ENCODE measurements at places on chromosomes 3 and 15.

DNA sequence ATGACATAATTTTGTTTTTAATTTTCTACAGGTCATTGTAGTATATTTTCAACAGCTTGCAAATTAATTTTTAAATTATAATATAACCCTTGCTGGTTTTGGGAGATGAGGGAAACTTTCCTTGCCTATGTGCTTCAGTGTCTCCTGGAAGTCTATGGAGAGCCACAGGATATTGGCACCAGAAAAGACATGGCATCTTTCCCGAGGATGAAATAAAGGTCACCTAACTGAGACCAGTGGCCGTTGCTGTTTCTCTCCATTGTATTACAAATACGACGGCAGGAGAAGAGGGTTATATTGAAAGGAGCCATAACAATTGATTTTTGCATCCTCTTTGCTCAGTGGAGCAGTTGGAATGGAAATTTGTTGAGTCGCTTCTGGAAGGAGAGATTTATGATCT is 19.9 kb upstream of the AQP9 start:
- DNase-seq = no peak

GRCh38 chr3:187744169-187745151 is 808 bp downstream of the BCL6 start:
- DNase-seq = peak; percentile 54

DNA sequence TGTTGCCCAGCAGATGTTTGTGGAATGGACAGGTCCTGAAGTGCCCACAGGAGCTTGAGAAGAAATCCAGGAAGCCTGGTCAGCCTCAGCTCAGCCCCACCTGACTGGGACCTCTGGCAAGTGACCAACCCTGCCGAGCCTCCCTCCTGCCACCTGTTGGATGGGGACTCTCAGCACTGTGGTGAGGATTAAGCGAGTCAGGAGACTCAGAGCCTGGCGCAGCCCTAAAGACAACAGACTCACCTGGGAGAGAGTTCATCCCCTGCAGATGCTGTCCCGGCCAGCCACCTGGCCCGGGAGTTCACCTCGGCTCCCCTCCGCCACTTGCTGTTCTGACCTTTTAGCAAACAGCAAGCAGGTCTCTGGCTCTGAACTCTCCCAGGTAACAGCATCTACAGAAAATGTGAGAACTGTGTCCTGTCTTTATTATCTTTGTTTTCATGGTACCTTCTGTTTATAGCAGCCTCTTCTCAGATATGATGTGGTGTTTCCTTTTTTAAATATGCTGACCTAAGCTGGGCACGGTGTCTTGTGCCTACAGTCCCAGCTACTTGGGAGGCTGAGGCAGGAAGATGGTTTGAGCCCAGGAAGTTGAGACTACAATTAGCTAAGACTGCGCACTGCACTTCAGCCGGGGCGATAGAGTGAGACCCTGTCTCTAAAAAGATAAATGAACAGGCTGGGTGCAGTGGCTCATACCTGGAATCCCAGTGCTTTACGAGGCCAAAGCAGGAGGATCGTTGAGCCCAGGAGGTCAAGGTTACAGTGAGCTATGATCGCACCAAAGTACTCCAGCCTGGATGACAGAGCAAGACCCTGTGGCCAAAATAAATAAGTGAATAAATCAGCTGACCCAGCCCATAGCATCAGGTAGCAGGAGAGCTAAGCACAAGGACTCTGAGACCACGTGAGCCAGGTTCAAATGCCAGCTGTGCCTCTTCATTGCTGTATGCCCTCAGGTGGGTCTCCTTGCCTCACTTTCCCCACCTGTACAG is 32.4 kb upstream of the SLC6A6 start:
- DNase-seq = no peak

DNA sequence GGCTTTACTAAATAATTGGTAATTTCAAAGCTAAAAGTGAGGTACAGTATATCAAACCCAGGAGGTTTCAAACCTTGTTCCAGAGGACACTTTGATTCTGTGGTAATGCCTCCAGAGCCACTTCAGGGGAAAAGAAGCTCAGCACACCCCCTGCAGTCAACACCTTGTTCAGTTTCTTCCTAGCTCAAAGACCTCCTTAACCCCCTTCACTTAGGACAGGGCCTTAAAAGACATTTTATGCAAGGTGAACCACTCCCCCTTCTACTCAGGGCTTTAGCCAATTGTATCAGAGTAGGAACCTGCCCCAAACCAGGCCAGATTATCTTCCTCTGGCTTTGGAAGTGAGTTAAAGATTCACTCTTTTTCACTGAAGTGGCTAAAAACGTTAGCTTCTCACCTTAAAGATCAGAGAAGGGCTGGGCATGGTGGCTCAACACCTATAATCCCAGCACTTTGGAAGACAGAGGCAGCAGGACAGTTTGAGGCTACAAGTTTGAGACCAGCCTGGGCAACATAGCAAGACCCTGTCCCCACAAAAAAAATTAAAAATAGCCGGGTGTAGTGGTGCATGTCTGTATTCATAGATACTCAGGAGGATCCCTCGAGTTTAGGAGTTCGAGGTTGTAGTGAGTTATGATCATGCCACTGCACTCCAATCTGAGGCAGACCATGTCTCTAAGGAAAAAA is 3.4 kb downstream of the DENND6A start:
- DNase-seq = no peak

GRCh38 chr3:139302084-139302800 is 41.6 kb upstream of the MRPS22 start:
- DNase-seq = no peak

DNA sequence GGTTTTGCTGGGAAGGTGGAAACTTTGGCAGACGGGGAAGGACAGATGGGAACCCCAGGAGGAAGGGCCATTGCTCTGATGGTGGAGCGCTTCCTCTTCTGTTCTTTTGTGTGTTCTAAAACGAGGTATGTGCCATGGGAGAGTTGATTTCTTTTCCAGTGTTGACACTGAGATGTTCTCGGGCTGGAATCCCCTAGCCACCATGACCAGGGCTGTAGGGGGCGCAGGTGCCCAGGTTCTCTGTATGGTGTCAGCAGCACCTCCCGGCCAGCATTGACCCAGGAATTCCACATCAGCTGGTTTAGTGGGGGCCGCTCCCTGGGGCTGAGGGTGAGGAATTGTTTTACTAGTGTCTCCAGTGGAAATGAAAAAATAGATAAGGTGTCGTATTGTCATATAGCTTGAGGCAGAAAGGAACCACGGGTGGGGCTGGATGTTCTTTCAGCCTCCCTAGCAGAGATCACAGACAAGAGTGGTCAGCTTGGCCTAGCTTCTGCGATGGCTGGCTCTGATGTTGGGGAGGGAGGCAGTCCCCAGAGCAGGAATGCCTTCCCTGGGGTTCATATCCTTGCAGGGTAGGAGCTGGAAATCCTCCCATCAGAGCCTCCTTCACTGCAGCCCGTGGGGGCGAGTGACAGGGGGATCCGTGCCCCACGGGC is 34.2 kb upstream of the ACAD9 start:
- DNase-seq = no peak

DNA sequence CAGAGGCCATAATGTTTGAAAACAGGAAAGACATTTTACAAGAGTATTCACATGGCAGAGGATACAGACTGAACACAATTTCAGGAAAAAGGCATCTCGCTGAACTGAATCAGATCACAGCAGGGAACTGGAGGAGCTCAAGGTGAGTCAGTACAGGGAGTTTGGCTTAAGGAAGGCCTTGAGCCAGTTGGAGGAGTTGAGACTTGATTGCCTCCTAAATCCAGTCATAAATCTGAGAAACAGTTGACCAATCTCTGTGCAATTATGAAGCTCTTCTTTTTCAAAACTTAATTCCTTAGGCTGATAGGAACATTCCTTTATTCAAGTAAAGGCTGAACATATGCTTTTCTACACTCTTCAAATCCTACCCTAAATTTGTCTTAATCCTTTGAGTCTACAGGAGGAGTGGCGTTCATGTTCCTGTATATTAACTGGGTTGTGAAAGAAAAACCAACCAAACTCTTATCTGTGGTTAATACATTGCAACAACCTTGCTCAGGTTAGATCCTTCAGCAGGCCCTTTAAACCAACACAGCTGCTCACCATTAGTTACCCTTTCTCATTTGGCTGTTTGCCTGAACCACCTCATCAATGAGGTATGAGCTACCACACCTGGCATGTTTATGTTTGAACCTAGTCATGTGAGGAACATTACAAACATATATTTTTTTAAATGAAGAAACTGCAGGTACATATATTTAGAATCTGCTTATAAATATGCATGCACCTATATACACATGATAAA is 404.1 kb upstream of the ATP11B start:
- no peak for DNase-seq

DNA sequence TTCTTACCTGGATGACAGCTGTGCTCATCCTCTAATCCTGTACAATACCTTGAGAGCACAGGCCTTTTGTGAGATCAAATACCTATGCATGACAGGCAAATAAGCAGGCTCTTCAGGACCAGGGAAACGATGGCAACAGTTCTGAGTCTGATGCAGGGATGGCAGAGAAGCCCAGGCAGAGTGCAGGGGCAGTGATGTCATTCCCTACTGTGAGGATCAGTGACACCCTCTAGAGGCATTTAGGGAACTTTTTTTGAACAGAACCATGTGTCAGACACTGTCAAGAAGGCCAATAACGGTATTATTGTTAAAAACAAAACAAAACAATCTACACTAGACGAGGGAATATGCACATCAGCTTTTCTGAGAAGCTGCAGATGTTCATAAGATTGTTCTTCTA is 314.8 kb upstream of the CTDSPL start:
- no peak for DNase-seq

DNA sequence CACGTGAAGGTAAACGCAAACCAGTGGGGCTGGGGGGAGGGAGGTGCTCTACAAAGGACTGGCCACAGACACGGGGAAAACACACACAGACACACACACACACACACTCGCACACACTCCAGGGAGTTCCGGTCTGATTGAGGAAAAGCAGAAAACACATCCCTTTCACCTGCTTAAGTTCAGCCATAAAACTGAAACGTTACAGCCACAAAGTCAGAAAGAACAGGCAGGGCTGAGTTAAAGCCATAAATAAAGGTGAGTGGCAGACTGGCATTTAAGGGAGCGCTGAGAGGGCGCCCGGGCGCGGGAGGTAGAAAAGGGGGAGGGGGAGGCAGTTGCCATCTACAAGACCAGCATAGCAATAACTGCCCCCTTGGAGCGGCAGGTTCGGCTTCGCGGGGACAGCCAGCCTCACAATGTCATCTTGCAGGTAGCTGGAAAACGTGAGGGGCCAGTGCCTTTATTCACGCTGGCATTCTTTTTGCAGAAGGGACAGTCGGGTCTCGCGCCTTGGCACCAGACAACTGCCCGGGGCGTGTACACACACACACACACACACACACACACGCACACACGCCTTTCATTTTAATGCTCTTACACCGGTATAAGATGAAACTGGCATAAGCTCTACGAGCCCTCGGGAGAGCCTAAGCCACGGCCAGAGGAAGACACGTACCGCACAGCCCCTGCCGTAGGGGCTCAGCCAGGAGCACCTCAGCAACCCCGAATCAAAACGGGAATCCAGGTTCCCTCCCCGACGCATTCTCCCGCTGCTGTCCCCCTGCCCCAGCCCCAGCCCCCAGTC is 866 bp downstream of the TNIK start:
- DNase-seq = peak; percentile 83

- DNase-seq = no peak
Observed at GRCh38 chr15:94252223-94252766, 20.9 kb downstream of the MCTP2 start.

- peak; percentile 83 for DNase-seq
Observed at GRCh38 chr3:194315088-194315964, 35.8 kb downstream of the CPN2 start.

DNA sequence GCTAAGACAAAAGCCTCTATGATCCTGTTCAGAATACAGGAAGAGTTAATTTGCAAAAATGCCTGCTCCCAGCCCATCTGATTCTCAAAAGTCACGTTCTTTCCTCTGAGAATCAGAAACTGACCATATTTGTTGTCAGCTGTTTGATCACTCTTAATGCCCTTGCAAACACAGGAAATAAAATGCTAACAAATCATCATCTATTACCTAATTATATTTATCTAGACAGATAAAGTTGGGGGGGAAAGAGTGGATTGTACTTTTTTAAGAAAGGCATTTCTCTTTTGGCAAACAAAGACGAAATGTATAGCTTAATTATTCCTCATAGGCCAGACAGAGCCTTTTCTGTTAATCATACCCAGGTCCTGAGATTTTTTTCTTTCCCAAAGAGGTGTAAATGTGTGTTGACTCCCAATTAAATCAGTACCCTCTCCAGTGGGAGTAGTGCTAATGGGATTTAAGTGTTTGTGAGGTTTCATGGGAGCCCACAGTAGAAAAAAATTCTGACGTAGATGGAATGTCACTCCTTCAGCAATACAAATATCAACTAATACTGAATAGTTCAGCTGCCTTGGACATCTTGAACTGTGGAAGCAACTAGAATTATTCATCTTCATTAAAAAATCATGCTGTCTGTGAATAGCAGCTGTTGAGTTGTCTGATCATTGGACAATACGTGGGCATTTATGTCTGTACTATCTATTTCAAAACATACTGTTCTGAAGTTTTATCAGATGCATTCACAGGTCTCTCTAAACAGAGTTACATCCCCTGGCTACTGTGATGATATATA is 22.5 kb upstream of the BNIP2 start:
- DNase-seq = no peak

GRCh38 chr3:133896002-133896761 is 500 bp upstream of the RAB6B start:
- DNase-seq = no peak

DNA sequence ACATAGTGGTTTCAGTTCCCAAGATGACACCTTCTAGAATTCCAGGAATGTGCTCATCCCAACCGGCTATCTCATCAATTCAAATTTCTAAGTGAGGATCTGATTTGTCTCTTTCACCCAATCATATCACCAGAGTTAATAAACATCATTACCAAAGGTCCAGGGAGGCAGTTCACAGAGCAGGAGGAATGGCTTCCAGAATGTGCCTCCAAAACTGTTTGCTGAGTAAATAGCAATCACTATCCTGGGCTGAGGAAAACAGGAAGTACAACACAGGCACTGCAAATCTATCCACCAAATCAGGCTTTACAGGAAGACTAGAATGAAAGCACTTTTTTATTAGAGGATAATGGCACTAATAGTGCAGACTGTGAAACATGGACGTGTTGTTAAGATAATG is 61.5 kb downstream of the OSBPL10 start:
- DNase-seq = no peak

GRCh38 chr3:180284331-180285110 is 247.8 kb upstream of the PEX5L start:
- no peak for DNase-seq

DNA sequence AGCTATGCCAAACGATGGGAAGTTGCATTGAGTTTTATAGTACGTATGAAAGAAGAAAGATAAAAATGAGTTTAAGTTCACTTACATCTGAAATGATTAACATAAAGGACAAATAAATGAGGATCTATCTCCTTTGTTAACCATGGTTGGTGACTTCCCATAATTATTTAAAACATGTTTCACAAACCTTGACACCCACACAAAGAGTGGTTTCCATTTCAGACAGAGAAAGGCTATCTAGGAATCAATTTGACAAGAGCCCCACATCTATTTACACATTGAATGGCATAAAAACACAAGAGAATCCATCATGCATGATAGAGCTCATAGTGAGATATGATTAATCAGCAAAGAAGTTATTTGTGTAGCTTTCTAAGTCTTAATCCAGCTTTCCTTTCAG is 14.2 kb upstream of the MTMR10 start:
- no peak for DNase-seq
